ENCODE measurements at places on chromosomes 1 and 21. TPM values are rescaled to one million over a fixed set of nuclear protein-coding genes. Genes with fewer than 3 reads are reported as not detected.

Gene C1orf94
- not detected for polyA plus RNA-seq

Gene SERPINC1
- not detected for polyA plus RNA-seq

Gene ITGB2
- polyA plus RNA-seq, result 0.14 TPM

Gene DNALI1
- polyA plus RNA-seq, result 9.1 TPM

Gene SLC1A7
- 0.06 TPM for polyA plus RNA-seq

Gene SLAMF8
- polyA plus RNA-seq, result 0.04 TPM

Gene RNF186
- not detected for polyA plus RNA-seq

All from IMR-90 (cell line).